NCI-H774 (cell line): ENCODE measurements at places on chromosomes 4 and X.

DNA sequence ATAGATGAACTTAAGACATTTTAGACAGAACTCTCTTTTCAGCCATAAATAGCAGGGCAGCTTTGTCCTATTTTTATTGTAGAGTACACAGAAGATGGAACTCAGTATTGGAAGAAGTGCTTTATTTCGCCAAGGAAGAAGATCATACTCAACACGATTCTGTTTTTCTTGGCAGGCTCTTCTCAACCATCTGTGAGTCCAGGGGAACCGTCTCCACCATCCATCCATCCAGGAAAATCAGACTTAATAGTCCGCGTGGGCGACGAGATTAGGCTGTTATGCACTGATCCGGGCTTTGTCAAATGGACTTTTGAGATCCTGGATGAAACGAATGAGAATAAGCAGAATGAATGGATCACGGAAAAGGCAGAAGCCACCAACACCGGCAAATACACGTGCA, 37.6 kb downstream of the KIT start:
- DNase-seq = no peak

- no peak for DNase-seq
These were observed 4.3 kb upstream of the LIMCH1 start for GRCh38 chr4:41533680-41534079.

- no peak for DNase-seq
These were observed 472.5 kb downstream of the INPP4B start for GRCh38 chr4:142373610-142374009.

DNA sequence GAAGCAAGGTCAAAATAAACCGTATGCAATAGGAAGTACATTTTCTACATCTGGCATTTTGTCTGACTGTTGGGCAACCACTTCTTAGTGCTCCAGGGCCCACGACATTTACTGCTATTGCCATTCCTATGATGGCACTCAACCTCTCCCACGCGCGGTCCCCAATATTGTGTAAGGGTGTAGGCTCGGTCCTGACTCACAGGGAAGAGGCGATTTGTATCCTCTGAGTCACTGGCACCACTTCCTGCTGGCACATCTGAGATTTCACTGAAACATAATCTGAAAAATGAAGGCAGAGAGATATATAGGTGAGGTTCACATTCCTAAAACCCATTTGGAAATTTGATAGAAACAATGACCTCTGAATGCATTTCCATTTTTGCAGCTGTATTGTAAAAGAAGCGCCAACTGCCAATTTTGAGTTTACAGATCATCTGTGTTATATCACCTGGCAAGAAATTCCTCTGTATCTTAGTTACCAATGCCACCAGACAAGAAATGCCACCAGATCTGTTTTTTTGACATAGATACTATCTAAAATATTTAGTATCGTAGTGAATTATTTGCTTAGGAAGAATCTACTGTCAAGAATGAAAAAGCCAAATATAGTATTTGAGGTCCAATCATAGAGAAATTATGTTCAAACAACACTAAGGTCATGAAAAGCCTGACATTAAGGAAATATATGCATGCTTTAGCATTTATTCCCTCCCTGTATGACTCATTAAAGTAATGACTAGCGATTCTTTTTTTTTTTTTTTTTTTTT, 9.8 kb downstream of the EREG start:
- DNase-seq = no peak

DNA sequence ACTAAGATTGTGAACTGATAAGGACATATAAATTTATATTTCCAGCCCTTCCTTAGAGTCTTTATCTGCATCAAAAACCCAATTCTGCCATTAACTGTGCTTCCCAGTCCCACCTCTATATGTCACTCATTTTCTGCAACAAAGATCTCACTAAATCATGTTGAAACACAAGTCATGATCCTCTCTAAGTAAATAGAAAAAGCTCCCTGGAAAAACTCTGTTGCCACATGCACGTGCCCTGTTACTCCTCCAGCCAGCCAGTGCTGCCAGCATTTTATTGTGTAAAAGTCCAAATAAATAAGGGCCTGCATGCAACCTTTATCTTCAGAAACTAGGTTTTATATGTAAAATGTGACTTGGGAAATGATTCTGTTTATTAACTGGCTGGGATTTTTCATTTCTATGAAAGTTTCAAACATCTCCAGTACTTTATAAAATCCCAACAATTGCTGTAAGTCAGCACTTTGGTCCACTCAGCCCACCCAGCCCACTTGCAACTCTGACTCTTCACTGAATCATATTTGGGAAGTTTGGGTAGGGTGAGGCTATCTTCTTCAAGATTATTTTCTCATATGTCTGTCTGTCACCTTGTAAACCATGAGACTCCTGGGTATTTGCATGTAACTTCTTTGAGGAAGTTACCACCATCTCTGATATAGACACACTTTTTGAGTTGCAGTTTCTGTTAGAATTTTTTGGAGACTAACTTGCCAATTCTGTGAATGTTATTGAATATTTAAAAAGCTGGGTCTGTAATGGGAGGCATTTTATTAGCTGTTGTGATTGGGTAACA, 40.0 kb upstream of the SMARCA5 start:
- no peak for DNase-seq

DNA sequence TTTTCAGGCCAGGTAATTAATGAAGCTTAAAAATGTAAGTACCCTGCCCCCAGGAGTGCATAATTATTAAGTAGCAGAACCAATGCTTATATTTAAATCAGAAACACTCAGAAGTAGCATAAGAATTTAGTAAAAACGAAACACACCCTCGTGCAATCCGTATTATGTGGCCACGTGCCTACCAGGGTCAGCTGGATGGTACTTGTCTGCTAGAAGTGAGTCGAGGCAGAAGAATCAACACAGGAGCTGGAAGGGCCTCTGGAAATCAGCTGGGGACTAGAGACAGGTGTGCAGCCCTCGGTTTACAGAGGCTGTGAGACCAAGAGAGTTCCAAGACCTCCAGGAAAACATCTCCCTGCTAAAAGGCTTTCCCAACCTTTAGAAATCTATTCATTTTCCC, 559 bp upstream of the FAM47E start:
- peak; percentile 10 for DNase-seq

GRCh38 chr4:184641022-184641421, 8.2 kb downstream of the CASP3 start:
- DNase-seq = no peak

- no peak for DNase-seq
These were observed 98.8 kb downstream of the ANXA3 start for GRCh38 chr4:78650106-78651024.

- no peak for DNase-seq
These were observed 90.3 kb upstream of the PRKX start for GRCh38 chrX:3803713-3804112.

DNA sequence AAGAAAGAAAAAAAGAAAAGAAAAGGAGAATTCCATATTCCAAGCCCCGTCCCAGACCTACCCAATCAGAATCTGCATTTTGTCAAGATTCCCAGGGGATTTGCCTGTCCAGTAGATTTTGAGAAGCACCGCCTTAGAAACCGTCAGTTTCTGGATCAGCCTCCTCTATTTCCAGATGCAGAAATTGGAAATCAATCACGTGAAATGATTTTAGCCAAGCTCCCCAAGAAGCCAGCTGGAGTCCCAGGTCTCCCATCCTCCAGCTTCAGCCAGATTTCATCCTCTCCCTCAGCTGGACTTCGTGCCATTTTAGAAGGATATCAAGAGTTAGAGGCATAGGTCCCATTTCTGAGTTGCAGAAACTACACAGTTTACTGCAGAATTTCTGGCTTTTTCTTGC, 629.3 kb downstream of the MID1IP1 start:
- DNase-seq = no peak

DNA sequence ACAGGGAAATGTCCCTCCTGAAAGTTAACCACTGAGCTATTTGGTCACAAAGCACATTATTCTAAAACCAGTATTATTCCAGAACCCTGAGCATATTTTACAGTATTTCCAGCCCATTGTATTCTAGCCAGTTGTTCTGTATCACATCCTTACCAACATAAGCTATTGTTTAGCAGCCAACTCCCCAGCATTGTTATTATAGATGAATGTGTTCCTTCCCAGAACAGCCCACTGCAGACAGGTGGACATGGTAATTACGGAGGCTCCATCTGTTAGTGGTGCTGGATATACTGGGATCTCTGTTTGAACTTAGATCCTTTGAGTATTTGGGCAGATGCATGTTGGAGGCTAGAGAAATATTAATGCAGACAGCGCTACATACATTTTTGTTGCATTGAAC, 126.1 kb downstream of the MGST2 start:
- no peak for DNase-seq

DNA sequence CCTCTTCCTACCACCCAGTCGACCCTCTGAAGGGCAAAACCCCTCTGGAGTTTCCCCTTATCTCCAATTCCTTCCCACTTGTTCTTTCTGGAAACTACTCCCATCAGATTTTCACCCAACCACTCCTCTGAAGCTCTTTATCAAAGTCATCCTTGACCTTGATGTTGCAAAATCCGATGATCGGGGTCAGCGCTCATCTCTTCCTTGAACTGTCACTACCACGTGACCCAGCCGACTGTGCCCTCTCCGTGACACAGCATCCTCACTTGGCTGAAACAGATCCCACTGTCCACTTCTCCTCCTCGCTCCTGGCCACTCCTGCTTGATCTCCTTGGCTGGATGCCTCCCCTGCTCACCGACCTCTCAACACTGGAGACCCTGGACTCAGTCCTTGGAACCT, 1.1 kb downstream of the CFAP99 start:
- DNase-seq = no peak

DNA sequence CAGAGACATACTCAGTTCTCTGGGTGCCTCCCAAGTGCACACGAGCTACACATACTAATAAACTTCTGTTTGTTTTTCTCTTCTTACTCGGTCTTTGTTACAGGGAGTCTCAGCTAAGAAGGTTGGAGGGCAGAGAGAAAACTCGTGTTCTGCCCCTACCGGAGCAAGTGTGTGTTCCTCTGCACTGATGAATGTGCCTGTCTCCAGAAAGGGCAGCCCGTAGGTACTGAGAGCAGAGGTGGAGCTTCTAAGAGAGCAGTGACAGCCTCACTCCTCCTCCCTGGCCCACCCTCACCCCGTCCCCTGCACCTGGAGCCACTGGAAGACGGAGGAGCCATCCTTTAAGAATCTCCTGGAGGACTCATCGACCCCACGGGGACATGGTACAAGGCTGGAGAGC, 67.6 kb downstream of the MTNR1A start:
- DNase-seq = no peak

DNA sequence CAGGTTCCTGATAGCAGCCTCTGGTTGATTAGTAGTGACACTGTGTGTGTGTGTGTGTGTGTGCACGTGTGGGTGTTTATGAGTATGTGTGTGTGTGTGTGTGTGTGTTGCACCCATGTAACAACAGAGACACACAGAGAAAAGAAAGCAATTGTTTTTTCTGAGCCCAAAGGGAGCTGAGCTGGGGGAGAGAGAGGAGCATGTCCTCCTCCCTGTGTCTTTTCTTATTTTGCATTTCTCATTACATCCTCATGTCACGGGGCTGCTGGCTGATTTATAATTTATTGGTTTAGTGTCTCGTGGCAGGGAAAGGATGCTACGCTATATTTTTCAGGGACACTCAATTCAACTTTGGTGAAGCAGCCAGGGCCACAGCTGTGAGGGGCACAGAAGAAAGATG, 511.4 kb downstream of the BCOR start:
- DNase-seq = no peak

GRCh38 chr4:13117185-13117584, 367.0 kb downstream of the RAB28 start:
- no peak for DNase-seq

DNA sequence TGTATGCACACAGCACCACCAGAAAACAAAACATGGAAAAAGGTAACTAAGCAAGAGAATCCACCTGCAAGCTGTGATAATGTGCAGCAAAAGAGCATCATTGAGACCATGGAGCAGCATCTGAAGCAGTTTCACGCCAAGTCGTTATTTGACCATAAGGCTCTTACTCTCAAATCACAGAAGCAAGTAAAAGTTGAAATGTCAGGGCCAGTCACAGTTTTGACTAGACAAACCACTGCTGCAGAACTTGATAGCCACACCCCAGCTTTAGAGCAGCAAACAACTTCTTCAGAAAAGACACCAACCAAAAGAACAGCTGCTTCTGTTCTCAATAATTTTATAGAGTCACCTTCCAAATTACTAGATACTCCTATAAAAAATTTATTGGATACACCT, 90.2 kb downstream of the TET2 start:
- DNase-seq = no peak

GRCh38 chrX:132676102-132676501, 187.3 kb upstream of the MBNL3 start:
- no peak for DNase-seq

- DNase-seq = peak; percentile 1
These were observed 279.8 kb downstream of the UNC5C start for GRCh38 chr4:95268819-95269565.

GRCh38 chrX:110402850-110403221, 44.2 kb downstream of the RTL9 start:
- no peak for DNase-seq

GRCh38 chr4:5524446-5525299, 183.7 kb downstream of the EVC2 start:
- DNase-seq = peak; percentile 40

DNA sequence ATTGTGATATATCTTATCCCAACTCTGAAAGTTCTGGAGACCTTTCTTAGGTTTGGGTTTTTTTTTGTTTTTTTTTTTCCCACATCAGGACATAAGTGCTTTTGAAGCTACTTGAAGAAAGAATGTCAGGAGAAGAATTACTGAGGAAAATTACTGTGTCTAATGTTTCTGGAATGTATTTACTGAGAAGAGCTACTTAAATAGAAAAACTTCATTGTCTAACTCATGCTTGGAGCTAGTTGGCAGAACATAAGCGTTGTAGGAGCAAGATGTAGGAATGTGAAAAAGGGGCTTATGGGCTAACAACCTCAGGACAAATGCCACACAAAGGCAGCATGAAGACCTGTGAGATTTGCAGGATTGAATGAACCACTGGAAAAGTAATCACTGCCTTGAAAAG, 166.6 kb upstream of the GLRA2 start:
- DNase-seq = no peak
